Activated T-cell treated with anti-CD3 and anti-CD28 coated beads, Interleukin-2, amount 50 U/mL, for 4 hours (primary cell): ENCODE measurements at places on chromosomes 3 and 15.

GRCh38 chr3:42581400-42581708 is 413 bp downstream of the SEC22C start:
- no peak for DNase-seq

- DNase-seq: no peak
Observed at GRCh38 chr3:112629425-112629824, 11.5 kb downstream of the CCDC80 start.

- no peak for DNase-seq
Observed at GRCh38 chr15:63822580-63822979, 11.2 kb downstream of the HERC1 start.

GRCh38 chr15:42593143-42593542 is 17.7 kb downstream of the STARD9 start:
- no peak for DNase-seq

DNA sequence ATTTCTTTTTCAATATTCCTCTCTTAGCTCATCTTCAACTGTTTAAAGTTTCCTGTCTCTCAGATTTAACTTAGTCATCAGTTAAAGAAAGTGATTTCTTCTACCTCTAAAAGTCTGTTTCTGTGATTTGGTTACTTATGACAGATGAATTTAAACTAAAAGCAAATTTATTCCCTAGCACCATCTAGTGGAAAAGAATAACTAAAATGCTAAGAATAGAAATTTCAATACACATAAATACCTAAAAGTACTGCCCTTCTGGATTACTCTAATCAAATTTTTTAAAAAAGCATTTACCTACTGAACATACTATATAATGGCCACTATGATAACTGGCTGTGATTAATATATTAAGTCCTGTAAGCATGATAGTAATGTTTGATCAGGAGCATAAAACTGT is 14.0 kb upstream of the ZCWPW2 start:
- no peak for DNase-seq

GRCh38 chr3:27354588-27355203 is 14.5 kb downstream of the NEK10 start:
- no peak for DNase-seq

DNA sequence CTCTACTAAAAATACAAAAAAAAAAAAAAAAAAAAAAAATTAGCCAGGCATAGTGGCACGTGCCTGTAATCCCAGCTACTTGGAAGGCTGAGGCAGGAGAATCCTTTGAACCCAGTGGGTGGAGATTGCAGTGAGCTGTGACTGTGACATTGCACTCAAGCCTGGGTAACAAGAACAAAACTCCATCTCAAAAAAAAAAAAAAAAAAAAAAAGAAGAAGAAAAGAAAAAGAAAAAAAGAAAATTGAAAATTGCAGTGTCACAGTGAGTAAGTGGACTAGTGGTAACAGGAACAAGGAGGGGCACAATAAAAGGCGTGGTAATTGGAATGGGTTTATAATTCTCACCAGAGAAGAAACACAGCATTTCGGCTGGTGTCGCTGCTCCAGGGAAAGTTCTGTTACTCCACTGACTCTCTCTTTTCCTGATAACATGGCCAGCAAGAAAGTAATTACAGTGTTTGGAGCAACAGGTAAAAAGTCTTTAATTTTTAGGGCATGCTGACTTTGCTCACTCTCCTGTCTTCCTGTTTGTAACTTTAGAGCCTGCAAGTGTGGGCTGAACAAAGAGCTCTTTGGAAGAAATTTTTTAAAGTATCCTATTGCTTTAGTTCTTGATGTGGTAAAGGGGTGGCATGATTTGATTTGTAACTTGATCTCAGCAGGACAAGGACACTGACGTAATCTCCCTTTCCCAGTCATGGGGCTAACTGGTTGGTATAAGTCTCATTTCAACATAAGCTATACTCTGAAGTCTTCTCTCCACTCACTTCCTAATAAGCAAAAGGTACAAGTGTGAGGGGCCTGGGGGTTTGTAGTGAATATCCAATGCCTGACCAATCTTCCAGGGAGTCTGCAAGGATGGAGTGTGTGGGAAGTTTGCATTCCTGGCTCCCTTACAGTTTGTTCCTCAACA is 22.1 kb upstream of the TRA2B start:
- no peak for DNase-seq

- DNase-seq: no peak
Observed at GRCh38 chr3:140943781-140944552, 2.3 kb downstream of the SLC25A36 start.

- no peak for DNase-seq
Observed at GRCh38 chr3:126261037-126261436, 80.7 kb upstream of the ALDH1L1 start.

GRCh38 chr15:96586901-96587300 is 256.4 kb downstream of the NR2F2 start:
- no peak for DNase-seq

- no peak for DNase-seq
Observed at GRCh38 chr3:114179575-114179974, 723 bp upstream of the DRD3 start.

- no peak for DNase-seq
Observed at GRCh38 chr3:10546181-10546624, 40.8 kb upstream of the ATP2B2 start.

DNA sequence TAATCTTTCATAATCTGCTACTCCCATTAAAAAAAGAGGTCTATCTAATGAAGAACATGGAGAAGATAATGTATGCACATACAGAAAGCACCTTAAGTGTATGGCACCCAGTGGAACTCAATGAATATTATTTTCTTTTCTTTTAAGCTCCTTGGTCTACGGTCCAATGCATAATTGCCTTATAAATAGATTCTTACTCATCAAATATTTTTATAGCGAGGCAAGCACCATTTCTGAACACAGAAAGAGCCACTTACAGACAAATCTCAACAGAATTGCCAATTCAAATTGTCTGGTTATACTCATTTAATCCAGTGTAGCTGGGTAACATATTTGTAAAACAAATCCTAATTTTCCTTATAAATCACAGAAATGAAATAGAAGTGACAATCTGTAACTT is 6.3 kb downstream of the PDZRN3 start:
- DNase-seq: no peak

DNA sequence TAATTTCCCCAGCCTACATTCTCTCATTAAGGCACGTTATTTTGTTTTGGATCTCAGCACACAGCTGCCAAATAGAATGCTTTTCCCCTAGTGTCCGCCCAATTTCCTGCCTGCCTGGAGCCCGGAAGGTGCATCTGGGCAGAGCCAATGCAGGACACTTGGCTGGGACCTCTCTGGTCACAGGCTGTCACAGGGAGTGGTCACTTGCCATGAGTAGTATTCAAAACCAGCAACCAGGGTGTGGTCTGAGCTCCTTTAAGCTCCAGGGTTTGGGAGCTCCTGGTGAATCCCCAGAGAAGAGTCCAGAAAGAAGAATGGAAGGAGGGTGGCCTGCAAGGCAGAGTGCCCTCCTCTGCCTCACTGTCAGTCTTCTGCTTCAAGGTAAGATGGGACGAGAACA is at the start of gene HTR3C:
Gene HTR3C (plus strand): TSS at position 281 of the 400 bp plus-strand sequence. CDS start 34 bp downstream, at position 315.
- DNase-seq: no peak

DNA sequence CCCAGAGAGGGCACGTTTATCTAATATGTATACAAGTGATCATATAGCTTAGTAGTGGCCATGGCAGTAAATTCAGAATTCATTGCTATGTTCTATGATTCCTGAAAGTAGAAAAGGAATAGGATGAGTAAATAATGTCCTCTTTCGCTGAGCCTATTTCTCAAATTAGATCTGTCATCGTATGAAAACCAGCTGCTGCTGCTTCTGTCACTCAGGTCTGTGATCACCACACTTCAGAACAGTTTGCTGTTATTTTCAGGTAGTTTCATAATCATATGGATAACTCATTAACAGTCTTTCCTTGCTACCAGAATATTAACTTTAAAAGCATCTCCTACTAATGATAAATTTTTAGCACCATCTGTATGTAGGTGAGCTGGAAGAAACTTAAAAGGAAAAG is 289.1 kb upstream of the AZI2 start:
- no peak for DNase-seq

DNA sequence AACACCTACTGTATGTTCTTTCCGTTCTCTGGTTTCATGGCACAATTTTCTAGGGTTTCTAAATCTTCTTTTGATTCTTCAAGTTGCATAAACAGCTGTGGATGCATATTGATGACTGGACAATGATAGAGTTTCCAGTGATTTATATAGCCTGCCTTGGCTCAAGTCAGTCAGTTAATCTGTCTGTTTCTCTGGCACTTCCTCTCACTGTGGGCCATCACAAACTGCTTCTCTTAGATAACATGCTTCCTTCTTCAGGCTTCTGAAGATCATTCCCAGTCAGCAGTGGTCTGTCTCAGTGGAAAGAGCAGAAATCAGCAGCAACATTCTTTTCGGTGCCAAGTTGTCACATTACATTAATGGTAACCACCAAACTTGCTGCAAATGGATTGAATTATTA is 207.2 kb downstream of the RYR3 start:
- DNase-seq: no peak

- no peak for DNase-seq
Observed at GRCh38 chr15:90553248-90553745, 23.6 kb downstream of the CRTC3 start.

GRCh38 chr15:40081691-40082194 is 26.9 kb downstream of the BMF start:
- no peak for DNase-seq

DNA sequence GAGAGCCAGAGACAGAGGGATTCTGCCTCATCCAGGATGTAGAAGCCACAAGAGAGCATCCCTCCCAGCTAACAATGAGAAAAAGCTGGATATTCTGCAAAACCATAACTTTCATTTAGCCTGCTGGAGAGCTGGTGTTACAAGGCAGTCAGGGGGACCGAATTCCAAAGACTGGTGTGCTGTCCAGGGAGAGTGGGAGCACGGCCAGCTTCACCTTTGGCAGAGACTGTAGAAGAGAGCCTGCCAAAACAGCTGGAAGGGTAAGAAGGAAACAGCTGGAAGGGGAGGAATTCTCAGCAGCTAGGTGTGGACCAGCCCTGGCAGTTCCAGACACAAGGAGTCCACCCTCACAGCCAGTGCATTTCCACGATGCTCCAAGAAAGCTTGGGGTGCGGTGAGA is 109.9 kb upstream of the LINGO1 start:
- DNase-seq: no peak

DNA sequence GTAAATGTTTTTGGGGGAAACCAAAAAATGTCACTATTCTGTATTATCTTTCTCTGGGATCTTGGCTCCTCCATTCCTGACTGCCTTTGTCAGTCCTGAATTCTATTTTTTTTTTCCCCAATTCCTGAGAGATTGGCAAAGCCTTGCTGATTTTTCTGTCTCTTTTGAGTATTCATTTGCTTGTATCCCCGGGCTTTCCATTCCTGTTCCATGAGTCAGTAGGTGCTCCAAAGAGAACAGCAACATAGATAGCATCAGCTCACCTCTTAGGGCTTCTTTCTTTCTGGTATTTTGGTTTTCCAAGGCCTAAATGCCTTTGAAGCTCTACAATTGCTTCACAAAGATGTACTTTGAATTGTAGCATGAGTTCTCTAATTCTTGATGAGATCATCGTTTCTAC is 271.7 kb upstream of the LRRC3B start:
- no peak for DNase-seq

GRCh38 chr15:36365963-36366362 is 213.5 kb upstream of the CDIN1 start:
- no peak for DNase-seq

DNA sequence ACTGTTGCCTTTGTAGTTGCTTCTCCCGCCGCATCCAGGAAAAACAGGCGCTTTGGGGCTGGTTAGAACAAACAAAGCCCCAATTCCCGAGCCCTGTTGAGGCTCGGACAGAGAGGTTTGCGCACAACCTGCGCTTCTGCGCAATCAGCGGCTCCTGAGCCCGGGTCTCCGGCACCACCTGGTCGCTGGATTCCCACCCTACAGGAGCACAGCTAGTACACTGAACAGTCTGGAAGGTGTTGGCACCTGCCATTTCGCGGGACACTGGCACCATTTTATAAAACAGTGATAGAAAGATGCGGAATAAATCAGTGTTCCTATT is 13.8 kb downstream of the ZIC4 start:
- no peak for DNase-seq

DNA sequence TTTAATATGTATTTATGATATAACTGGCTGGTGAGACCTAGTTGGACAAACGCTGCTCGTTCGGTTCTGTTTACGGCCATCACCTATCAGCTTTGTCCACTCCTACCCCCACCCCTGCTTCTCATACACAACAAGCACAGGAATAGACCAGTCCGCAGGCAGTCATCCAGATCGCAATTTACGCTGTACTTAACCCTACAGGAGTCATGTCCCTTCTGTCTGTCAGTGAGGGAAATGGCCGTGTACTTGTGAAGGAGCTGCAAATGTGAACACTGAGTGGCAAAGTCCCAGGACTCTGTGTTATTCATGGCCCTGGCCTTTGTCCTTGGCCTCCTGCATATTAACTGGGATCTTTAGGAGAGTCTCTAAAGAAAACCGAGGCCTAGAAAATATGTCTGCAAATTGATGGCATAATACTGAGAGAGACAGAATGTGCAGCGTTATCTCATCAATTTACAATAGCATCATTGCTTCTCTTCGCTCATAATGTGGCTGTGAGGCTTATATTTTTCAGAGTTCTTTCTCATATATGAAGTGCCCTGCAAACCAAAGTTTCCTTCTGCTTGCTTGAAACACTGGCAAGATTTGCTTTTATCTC is 7.2 kb upstream of the ABHD10 start:
- no peak for DNase-seq

GRCh38 chr3:65914740-65915367 is 123.9 kb downstream of the MAGI1 start:
- no peak for DNase-seq

DNA sequence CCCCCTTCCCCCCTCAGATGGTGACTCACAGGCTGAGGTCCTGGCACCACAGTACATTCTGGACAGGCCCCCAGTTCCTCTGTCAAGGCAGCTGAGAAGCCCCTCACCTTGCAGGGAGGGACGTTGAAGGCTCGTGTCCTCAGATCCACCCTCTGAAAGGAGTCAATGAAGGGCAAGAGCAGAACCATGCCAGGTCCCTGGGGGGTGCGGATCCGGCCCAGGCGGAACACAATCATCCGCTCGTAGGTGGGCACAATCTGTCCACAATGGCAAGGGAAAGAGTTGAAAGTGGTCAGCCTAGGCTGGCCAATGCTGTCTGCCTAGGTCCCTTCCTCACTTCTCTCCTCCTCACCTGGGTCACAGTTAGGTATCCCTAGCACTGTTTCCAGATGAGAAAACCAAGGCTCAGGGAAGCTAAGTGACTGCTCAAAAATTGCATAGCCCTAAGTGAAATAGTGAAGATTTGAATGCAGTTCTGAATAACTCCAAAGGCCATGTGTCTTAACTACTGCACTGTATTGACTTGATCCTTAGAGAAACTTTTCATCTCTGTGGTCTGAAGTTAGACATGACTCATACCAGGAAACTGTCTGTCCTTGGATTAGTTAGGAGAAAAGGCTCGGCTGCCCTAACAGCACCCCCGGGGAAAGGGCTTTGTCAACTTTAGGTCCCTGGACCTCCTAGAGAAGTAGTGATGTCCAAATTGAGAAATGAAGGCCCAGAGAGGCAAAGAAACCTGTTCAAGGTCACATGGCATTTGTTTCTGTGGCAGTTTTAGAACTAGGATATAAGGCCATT is 2.9 kb downstream of the STOML1 start:
- no peak for DNase-seq
